ENCODE measurements at places on chromosomes 4 and X.

GRCh38 chr4:74874753-74875367 lies 58.1 kb upstream of the PARM1 start:
- DNase-seq = peak; percentile 65

GRCh38 chr4:17578482-17578891 lies 1.5 kb downstream of the LAP3 start:
- DNase-seq = no peak

- DNase-seq = no peak
These were observed 22.0 kb downstream of the RGS12 start for GRCh38 chr4:3314706-3315260.

DNA sequence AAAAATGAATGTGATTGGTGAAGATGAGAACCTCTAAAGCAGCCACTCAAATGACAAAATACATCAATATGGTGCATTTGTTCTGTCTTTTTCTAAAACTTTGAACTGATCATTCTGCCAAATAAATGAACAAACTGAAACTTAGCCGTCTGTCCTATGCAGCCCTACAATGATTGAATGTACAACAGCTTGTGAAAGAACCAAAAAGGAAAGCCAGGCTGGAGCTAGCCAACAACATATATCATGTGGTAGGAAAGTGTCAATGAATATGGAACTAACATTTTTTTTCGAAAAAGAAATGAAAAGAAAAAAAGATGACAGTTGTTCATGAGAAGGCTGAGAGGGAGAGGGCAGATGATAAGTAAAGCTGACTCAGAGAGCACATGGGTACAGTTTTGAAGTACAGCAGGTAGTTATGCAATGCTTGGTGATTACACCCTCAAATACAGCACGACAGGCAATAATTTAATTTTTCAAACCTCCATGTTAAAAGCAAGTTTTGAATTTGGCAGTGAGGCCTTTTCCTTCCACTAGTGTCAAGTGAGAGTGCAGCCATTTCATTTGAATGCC lies 21.2 kb upstream of the SLC7A11 start:
- no peak for DNase-seq

DNA sequence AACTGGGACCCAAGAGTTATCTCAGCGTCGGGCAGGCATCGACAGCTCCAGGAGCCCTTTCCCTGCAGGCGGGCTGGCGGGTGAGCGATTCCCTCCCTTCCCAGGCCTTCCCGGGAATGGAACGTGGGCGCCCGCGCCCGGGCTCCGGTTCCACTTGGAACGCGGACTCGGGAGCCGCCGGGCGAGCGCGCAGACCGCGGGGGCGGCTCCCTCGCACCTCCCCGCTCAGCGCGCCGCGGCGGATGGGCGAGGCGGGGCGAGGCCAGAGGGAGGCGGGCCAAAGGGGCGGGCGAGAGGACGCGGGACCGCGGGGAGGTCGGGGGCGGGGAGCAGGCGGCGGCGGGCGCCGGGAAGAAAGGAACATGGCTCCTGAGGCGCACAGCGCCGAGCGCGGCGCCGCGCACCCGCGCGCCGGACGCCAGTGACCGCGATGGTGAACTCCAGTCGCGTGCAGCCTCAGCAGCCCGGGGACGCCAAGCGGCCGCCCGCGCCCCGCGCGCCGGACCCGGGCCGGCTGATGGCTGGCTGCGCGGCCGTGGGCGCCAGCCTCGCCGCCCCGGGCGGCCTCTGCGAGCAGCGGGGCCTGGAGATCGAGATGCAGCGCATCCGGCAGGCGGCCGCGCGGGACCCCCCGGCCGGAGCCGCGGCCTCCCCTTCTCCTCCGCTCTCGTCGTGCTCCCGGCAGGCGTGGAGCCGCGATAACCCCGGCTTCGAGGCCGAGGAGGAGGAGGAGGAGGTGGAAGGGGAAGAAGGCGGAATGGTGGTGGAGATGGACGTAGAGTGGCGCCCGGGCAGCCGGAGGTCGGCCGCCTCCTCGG lies at the start of gene PKD2:
Gene PKD2 (plus strand): TSS at position 332 of the 818 bp plus-strand sequence. CDS start 99 bp downstream, at position 431.
- peak; percentile 76 for DNase-seq

DNA sequence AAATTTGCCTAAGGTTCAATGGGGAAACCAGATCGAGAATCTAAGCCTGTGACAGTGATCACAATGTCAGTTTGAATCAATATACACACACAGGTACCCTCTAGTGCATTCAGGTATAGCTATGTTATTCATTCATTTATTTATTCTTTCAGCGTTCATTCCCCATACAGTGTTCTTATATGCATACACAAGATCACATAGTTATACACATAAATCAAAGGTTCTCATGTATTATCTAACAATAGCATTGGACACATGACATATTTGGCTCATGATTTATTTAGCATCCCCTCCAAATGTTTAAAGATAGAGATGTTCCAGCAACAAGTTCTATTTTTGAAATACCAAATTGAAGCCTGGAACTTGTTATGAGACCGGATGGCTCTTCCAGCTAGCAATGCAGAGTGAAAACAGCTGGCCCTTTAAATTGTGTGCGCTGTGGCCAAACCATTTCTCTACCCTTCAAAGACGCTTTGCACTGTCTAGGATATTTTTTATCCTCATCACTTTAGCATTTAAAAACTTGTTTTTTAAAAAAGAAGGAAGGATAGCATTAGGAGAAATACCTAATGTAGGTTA lies 131.0 kb downstream of the ATXN3L start:
- no peak for DNase-seq

GRCh38 chr4:44761306-44761705 lies 35.0 kb upstream of the GNPDA2 start:
- no peak for DNase-seq

DNA sequence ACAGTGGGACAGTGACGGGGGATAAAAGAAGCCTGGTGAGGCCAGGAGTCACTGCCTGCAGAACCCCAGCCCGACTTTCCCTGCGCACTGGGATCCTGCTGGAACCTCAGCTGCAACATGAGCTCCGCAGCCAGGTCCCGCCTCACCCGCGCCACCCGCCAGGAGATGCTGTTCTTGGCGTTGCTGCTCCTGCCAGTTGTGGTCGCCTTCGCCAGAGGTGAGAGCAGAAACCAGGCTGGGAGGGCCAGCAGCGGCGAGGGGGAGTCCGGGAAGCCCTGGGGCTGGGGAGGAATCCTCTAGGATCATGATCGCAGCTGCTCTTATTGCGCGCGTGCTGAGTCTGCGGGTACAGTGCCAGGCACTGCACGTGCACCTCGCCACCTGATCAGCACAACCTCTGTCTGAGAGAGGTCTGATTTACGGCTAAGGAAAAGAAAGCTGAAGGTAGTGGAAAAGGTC lies at the start of gene PF4V1:
Gene PF4V1 (plus strand): TSS at position 51 of the 459 bp plus-strand sequence. CDS start 67 bp downstream, at position 118.
- DNase-seq = no peak

GRCh38 chr4:166153548-166153947 lies 280.5 kb downstream of the TLL1 start:
- DNase-seq = no peak

DNA sequence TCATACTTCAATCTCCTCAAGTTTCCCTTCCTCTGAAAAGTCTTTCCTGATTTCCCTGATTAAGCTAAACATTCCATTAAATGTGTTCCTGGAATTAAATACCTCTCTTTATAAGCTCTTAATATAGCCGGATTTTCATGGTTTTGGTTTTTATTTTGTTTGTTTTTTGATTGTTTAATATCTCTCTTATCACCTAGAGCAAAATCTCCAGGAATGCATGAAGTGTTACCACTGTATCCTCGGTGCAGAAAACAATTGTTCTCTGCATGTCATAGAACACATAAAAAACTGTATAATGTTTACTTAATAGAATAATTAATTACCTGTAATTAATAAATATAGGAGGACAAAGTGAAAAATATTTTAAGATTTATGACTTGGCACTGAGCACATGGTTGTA lies 86.2 kb downstream of the PCDH18 start:
- no peak for DNase-seq

- DNase-seq = no peak
These were observed 345.9 kb downstream of the FSTL5 start for GRCh38 chr4:161817914-161818313.

- DNase-seq = no peak
These were observed 75.7 kb upstream of the WDR1 start for GRCh38 chr4:10192331-10192730.

DNA sequence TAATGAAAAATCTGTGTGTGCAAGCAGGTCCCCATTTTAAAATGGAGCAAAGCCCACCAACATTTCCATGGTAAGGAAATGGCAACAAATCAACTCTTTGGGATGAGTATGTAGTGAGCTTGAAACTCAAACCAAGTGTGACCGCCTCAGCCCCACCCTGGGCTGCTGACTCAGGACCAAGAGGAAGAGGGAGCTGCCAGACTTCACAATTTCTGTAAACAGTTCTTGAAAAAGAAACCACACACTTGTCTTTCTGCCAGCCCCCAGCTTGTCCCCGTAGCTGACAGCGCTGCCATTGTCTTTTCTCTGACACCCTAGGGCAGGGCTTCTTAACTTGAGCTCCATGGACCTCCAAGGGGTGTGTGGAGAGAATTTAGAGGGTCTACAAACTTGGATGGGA lies 10.3 kb downstream of the RTL5 start:
- peak; percentile 26 for DNase-seq

DNA sequence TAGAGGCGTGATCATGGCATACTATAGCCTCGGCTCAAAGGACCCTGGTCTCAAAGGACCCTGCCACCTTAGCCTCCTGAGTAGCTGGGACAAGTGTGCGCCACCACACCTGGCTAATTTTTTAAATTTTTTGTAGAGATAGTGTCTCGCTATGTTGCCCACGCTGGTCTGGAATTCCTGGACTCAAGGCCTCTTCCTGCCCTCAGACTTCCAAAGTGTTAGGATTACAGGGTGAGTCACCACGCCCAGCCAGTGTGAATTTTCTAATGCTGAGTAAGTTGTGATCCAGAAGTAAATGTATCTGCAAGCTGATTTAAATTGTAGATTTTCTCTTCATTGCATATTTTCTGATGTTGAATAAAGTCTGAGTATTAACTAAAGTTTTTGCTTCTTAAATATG lies 2.6 kb upstream of the ZNF674 start:
- no peak for DNase-seq

- no peak for DNase-seq
These were observed 28.2 kb upstream of the IGSF1 start for GRCh38 chrX:131317326-131317725.

DNA sequence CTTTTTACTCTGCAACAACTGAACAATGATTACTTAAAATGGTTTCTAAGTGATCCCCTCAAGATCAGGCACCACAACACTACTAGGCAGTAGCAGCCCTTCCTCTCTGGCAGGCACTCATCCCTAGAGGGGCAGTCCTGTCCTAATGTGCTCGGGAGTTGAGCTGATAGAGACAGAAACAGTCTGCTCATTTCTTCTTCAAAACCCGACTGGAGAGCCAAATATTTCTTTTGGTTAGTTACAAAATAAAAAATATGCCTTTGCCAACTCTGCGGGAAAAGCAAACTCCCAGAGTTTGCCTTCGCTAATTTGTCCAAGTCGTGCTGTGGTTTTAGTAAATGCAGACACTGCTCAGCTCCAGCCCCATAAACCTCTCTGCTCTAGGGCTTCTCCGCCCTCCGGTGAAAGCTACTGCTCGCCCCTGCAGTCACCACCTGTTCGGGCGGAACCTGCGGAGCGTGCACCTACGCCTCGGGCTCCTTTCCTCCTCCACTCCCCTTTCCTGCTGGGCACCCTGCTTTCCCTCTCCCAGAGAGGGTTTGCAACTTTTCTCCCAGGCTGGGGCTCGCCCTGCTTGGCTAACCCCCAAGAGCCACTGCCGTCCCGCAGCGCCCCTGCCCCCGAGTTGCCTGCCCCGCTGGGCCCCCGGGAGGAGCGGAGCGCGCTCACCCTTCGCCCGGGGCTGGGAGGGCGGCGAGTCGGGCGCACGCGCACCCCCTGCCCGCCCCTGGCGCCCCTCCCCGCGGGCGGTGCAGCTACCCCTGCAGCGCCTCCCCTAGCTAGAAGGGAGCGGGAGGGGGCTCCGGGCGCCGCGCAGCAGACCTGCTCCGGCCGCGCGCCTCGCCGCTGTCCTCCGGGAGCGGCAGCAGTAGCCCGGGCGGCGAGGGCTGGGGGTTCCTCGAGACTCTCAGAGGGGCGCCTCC lies at the start of gene NPNT:
Gene NPNT (plus strand): TSS at position 812 of the 923 bp plus-strand sequence. CDS start 182 bp downstream, outside the sequence.
- DNase-seq = no peak

DNA sequence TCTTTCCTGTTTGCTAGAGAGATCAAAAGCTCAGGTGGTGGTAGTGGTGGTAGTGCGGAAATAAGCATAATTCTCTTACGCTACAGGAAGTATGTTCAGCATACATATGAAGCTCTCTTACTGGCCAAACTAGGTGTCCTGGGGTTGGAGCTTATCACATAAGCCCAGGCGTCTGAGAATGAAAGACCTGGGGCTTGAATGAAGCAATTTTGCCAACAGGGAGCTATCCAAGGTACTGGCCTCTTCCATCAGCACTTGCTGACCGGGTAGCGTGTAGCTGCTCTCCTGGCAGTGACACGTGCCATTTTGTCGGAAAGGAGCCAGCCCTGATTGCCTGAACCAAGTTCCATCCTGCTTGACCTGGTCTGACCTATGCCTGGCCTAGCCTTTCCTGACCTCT lies 65.9 kb upstream of the HPF1 start:
- no peak for DNase-seq

All from NCI-H446 (cell line).